ENCODE measurements at places on chromosomes 11 and 22.

DNA sequence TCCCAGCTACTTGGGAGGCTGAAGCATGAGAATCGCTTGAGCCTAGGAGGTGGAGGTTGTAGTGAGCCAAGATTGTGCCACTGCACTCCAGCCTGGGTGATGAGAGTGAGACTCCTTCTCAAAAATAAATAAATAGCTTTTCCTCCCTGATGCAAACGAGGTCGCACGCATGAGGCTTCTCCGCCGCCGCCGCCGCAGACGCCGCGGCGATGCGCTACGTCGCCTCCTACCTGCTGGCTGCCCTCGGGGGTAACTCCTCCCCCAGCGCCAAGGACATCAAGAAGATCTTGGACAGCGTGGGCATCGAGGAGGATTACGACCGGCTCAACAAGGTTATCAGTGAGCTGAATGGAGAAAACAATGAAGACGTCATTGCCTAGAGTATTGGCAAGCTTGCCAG is 20.0 kb upstream of the RAB39A start:
- DNase-seq = no peak

DNA sequence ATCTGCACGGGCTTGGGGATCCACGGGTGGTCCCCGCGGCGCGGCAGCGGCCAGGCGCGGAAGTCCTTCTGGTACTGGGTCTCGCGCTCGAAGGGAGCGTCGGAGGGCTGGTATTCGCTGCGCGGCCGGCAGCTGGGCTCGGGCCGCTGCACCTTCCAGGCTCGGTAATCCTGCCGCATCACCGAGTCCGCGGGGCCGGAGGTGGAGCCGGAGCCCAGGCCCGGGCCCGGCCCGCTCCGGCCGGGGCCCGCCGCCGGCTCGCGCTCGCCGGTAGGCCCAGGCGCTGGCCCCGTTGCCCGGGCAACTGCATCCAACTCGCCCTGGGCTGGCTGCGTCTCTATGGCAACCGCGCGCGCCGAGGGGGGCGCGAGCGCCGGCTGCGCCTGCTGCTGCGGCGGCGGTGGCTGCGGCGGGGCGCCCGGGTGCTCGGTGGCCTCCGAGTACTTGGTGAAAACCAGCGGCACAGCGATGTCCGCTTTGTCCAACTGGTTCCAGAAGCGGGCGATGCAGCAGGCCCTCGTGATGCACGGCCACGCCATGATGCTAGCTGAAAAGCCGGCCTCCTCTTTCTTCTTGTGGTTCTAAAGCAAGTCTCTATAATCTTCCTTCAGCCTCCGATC is 897 bp downstream of the MAP6 start:
- DNase-seq = peak; percentile 86

GRCh38 chr11:58592760-58593472 is 14.1 kb downstream of the ZFP91 start:
- no peak for DNase-seq

GRCh38 chr11:39817241-39817640 is 1642.2 kb downstream of the LRRC4C start:
- DNase-seq = no peak

DNA sequence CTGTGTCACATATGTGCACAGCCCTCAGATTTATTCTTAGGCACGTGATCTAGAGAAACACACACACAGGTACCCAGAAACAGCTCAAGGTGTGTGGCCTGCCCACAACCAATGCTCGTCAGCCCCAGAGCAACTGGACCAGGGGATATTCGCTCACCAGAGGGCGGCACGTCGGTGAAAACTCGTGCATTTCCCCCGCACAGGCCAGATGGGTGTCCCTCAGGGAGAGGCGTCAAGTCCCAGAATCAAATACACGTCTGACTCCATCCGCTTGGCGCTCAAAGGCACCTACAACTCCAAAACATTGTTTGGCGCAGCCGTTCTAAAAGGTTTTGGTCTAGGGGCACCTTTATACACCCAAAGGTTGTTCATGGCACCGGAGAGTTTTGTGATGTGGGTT is 429.0 kb downstream of the BRD1 start:
- DNase-seq = no peak

GRCh38 chr11:123576082-123576481 is 78.3 kb downstream of the SCN3B start:
- no peak for DNase-seq

- no peak for DNase-seq
These were observed 42.5 kb upstream of the PAMR1 start for GRCh38 chr11:35567737-35568465.
